H9 (cell line): ENCODE measurements at places on chromosomes 2 and 18. TPM values are rescaled to one million over a fixed set of nuclear protein-coding genes. Genes with fewer than 3 reads are reported as not detected.
A peak's percentile ranks its signal among the peaks of the same experiment; 100 is the strongest.

- DNase-seq: no peak
Measured at GRCh38 chr18:43161528-43161927, 46.0 kb upstream of the RIT2 start.

DNA sequence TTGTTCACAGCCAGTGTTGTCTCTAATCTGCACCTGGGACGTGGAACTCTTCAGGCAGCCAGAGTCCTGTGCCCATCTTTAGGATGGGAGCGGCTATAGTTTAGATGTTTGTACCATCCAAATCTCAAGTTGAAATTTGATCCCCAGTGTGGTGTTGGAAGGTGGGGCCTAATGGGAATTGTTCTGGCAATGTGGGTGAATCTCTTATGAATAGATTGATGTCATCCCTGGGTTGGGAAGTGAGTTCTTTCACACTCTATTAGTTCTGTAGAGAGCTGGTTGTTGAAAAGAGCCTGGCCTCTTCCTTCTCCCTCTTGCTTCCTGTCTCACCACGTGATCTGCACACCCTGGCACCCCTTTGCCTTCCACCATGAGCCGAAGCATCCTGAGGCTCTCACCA lies 300.9 kb downstream of the TXNL1 start:
- DNase-seq: no peak

- no peak for DNase-seq
Measured at GRCh38 chr2:70895998-70896764, 39.5 kb upstream of the ATP6V1B1 start.

- no peak for DNase-seq
Measured at GRCh38 chr2:189407281-189408209, 33.7 kb upstream of the WDR75 start.

Gene ALPP
- 0.15 and 0.20 TPM in 2 replicates for total RNA-seq

- DNase-seq: no peak
Measured at GRCh38 chr18:61426492-61427053, 93.3 kb downstream of the CDH20 start.

DNA sequence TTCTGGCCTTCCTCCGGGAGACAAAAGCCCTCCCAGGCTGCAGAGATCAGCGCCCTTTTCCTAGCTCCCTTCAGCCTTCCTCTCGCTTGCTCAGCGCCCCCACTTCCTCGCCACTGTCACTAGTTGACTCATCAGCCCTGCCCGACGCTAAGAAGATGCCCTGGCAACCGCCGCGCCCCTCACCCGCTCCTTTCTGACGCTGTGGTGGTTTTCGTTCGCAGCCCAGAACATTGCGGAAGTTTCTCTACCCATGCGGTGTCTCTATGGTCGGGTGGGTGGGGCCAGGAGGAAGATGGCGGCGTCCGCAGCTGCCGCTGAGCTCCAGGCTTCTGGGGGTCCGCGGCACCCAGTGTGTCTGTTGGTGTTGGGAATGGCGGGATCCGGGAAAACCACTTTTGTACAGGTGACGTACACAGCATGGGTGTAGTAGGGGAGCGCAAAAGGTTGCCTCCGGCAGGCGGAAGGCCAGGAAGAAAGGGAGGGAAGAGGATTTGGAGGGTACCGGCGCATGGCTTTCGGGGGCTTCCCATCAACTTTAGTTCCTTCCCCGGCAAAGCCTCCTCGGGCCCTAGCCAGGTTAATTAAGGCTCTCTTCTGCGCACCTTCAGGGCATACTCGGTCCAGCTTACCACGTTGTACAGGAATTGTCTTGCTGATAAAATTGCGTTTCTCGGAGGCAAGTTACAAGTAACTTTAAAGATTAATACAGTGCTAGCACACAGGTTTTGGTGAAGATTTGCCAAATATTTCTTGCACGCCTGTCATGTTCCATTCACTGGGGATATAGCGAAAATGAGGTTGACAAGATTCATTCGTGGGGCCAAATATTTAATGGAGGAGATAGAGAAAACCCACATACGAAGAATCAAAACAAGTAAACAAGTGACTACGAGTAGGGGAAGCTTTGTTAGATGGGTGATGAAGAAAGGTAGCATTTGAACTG lies at the start of the genes CCDC121 and GPN1:
CCDC121 (minus strand) TSS at position 246 of the 943 bp plus-strand sequence. CDS start 1,213 bp downstream, outside the sequence.
GPN1 (plus strand) TSS at position 284 of the 943 bp plus-strand sequence; CDS start at position 293, 9 bp downstream.
- DNase-seq: peak; percentile 88

DNA sequence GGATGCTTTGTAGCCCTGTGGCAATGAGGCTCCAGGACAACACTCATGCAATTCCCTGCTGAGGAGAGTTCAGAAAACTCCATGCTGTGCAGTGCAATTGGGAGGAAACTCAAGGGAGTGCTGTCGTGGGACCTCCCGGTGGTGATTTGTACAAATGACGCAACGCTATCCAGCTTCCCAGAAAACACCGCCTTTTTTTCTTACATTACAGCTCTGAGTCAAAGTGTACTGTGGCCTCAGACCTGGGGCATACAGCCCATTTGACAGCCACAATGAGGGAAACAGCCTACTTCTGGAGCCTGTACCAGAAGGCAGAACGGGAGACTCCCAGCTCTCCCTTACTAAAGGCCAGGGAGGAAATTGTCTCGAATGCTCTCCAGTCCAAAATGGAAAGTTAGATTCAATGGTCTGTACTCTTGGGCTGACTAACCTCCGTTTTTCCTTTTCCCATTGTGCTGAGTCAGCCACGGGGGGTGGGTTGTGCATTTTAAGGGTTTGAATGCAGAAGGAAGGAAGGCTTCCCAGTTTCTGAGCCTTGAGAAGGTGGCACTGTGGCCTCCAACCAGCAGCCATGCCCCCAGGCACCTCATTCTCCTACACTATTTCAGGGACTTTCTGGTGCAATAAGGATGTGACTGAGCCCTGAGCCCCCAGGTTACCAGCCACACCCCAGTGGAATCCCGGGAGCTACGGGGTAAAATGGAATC lies 16.4 kb upstream of the CYP1B1 start:
- DNase-seq: no peak

- DNase-seq: peak; percentile 71
Measured at GRCh38 chr2:121297217-121297830, 12.3 kb upstream of the TFCP2L1 start.

GRCh38 chr2:46485002-46485401 lies 5.6 kb downstream of the TMEM247 start:
- DNase-seq: no peak

DNA sequence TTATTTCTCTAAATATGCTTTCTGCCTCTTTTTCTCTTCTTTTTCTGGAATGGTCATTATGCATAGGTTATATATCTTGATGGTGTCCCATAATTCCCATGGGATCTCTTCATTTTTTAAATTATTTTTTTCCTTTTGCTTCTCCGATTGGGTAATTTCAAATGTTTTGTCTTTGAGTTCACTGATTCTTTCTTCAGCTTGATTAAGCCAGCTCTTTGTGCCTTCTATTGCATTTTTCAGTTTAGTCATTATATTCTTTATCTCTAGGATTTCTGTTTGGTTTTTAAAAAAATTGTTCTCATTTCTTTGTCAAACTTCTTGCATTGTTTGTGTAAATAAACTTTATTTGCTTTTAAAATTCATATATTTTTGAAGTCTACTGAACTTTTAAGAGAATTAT lies 251.1 kb downstream of the INSIG2 start:
- no peak for DNase-seq

- DNase-seq: peak; percentile 27
Measured at GRCh38 chr2:240300261-240300821, 135.1 kb upstream of the GPC1 start.

- no peak for DNase-seq
Measured at GRCh38 chr2:227447606-227448005, 24.4 kb upstream of the AGFG1 start.

Gene TACR1
- 0.77 and 1.4 TPM in 2 replicates for total RNA-seq

- no peak for DNase-seq
Measured at GRCh38 chr2:44061876-44062275, 66.1 kb upstream of the LRPPRC start.

Gene G6PC2
- total RNA-seq: not detected in 2 replicates

Gene STAMBP
- 45.2 and 45.5 TPM in 2 replicates for total RNA-seq

DNA sequence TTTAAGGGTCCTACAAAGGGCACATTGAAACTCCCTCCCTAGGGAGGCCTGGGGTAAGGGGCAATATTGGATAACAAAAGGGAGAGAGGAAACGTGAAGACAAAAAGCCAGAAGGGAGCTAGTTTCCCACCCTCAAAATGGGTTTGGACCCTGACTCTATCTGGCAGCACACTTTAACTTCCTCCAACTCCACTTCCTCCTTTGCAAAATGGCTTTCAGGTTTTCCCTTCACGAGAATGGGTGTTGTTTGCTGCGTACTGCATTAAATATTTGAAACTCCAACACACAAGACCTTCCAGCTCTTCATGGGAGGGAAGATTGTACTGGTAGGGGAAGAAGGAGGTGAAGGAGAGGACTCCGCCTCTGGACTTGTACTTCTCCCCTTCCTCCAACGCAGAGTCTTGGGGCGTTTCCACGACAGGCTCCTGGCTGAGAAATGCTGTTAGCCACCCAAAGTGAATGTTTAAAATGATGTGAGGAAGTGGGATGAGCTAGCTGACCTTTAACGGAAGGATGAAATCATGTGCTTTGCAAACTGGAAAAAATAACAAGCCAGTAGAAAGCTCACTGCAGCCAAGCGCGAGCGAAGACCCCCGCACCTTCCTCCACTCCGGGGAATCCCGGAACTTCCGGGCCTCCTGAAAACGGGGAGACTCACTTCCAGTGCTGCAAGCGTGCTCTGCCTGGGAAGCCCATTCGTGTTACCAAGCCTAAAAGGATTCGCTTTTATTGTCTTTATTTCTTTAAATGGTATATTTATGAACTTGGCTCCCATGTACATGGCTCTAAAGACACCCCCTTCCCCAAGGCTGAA lies 85.6 kb downstream of the VIT start:
- no peak for DNase-seq

Gene SNTG2
- total RNA-seq: 12.7 and 13.2 TPM in 2 replicates

Gene TCF7L1
- total RNA-seq: 112 and 117 TPM in 2 replicates

- DNase-seq: no peak
Measured at GRCh38 chr18:60090170-60090569, 190.4 kb downstream of the PMAIP1 start.
